ENCODE measurements at places on chromosomes 5 and 9.
A peak's percentile ranks its signal among the peaks of the same experiment; 100 is the strongest.

DNA sequence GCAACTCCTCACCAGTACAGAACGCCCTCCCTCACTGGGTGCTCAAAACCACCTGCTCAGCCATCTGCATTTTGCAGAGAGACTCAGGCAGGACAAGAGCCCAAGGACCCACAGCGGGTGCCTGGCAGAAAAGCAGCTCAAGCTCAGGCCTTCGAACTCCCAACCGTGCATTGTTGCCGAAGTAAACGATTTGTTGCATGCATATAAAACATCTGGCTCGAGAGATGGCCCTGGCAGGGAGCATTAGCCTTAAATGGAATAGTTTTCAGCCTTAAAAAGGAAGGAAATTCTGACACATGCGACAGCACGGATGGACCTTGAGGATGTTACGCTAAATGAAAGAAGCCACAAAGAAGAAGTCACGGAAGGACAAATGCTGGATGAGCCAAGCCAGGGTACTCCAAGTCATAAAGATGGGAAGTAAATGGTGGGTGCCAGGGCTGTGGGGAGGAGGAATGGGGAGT is 160.4 kb upstream of the PHYKPL start:
- DNase-seq = no peak

DNA sequence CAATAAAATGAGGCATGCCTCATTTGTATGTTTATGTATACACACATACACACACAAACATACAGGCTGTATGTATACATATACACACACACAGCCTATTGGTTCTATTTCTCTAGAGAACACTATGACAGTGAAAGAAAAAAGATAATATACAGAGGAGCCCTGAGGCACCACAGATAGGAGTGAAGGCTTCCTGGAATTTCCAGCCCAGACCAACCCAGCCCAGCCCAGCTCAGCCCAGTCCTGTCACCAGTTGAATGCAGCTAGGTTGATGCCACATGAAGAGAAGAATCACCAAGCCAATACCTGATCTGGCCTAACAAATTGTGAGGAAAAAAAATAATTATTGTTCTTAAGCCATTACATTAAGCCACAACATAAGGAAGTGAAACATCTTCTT is 126.9 kb upstream of the PDE4D start:
- DNase-seq = no peak

- no peak for DNase-seq
These were observed at the start of gene CFAP77 for GRCh38 chr9:132409828-132410528. Gene CFAP77, plus strand, starts transcription at chr9:132410211. Its CDS starts 61 bp downstream, at chr9:132410272.

DNA sequence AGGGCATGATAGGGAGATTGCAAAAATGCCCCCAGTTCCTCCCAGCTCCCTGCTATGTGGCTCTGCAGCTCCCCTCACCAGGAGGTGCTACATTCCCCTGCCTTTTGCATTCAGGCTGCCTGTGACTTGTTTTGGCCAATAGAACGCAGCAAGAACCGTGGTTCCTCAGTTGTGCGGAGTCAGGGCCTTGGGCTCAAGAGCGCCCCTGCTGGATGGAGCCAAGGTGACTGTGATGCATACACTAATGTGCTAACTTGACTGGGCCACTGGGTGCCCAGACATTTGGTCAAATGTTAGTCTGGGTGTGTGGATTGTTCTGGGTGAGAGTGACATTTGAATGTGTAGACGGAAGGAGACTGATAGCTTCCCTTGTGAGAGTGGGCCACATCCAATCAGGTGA is 123.3 kb upstream of the MVB12B start:
- no peak for DNase-seq

DNA sequence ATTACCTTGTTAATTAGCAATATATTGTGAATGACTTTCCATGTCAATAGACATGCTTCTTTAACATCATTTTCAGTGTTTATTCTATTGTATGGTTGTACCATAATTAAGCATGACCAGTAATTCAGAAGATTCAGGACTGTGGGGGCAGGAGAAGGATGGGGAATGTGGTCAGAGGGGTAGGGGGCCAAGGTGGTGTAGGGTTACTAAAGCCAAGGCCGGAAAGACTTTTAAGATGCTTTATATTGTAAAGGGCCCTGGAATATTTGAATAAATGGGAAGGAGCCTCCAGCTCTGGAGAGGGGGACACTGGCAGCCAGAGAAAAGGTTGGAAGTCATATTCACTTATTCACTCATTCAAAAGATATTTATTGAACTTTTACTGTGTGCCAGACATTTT is 115.7 kb downstream of the FGF18 start:
- DNase-seq = no peak

DNA sequence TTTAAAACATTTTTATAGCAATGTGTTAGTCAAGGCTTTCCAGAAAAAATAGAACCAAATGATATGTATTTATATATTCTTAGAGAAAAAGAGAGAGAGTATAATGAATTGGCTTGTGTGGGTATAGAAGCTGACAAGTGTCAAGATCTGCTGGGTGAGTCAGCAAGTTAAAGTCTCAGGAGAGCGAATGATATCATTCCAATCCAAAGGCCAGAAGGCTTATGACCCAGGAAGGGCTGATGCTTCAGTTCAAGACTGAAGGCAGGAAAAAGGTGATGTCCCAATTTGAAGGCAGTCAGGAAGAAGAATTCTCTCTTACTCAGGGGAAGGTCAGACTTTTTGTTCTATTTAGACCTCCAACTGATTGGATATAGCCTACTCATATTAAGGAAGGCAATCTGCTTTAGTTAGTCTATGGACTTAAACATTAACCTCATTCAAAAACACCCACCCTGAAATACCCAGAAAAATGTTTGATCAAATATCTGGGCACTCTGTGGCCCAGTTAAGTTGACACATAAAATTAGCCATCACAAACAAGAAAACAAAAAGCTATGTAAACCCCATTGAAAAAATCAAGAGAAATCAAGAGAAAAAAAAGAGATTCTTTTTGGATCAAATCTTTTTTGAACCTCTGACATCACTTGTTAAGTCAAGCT is 189.6 kb downstream of the PIK3R1 start:
- no peak for DNase-seq

DNA sequence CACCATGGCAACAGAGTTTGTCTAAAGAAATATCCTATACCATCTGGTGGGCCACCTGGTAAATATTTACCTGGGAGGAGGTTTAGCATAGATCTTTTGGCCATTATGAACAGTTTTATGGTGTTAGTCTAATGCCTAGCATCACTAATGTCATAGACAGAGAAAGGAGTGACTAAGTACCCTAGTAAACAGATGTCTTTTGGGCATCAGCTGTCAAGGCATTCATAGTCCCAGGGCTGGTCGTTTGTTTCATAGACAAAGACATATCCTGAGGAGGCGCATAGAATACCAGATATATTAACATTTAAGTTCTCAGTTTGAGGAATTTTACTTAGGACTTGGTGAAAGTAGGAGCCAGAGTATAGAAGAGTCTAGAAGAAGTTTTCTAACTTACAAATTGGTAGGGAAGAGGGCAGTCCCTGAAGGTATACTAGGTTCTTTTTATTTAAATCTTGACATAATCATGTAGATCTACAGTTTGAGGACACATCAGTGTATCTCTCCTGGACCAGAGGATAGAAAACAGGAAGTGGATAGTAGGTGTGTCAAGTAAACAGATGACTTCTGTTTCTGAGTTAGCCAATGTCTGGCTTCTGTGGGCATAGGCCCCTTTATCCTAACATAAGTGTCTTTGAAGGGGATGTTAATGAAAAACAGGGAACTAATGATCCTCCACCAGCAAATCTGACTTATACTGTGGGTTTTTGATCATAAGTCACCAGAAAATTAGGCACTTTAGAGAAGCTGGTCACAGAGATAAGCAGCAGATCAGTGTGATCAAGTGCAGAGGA is 105.0 kb upstream of the PRSS3 start:
- no peak for DNase-seq

DNA sequence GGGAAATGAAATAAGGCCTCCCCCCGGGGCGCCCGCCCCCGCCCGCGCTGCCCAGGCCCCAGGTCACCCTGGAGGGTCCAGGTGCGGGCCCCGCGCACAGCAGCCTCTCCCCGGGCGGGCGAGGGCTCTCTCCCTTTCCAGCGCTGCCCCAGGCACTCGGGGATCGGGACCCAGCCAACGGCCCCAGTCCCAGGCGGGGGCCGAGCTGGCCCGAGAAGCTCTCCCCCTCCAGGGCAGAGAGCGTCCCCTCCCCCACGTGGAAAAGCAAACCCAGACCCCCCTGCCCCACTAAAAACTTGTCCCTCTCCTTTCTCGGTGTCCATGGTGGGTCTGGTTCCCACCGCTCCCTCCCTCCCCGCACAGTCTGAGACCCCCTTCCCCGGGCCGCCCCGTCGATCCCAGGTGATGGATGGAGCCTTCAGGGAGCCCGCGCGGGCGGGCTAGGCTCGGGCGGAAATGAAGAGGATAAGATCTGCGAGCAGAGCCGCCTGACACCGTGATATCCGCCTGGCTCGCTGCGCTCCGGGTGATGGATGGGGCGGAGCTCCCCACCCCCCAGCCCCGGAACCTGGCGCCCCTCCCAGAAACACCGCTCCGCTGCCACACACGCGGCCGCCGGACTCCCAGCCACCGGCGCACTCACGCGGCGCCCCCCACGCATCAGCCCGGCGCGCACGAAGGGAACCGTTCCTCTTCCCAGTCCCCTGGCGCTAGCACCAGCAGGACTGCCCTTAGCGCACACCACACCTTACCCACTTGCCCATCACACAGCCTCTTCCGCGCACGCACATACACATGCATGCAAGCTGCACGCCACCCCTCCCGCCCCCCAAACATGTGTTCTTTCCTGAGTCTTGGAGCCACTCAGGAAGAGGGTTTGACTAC is 81.7 kb upstream of the ZBTB43 start:
- DNase-seq = no peak

DNA sequence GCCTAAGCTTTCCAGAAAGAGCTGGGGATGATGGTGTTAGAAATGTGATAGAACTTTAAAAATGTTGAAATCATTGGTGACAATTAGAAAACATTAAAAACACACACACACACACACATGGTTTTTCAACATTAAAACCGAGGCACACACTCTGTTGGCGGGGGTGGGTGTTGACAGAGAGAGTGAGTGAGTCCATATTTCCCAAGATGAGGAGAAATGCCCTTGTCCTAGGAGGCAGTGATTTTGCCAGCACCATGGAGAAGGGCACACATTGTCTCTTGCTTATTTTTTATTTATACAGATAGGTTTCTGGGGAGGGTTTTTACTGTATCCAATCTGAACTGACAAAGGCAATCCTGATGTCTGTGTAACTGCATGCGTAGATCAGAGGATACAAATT is 152.5 kb downstream of the INSYN2B start:
- DNase-seq = no peak

- no peak for DNase-seq
These were observed 146.1 kb upstream of the ZNF462 start for GRCh38 chr9:106716820-106717219.

DNA sequence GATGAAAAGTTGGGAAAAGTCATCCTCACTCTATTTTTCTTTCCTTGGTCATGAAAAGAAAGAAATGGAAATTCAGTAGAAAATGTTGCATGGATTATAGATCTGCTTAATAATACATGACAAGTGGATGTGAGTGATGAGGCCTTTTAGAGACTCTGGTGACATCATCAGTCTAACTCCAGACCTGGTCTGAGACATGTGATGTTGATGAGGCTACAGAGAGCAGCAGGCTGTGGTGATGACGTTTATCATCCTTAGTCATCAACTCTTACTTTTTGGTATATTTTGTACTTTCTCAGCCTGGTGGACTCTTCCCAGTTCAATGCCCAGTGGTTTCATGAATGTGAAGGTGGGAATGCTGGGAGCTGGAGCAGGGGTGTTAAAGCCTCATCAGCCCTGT is 116.4 kb downstream of the TTLL11 start:
- DNase-seq = peak; percentile 88

DNA sequence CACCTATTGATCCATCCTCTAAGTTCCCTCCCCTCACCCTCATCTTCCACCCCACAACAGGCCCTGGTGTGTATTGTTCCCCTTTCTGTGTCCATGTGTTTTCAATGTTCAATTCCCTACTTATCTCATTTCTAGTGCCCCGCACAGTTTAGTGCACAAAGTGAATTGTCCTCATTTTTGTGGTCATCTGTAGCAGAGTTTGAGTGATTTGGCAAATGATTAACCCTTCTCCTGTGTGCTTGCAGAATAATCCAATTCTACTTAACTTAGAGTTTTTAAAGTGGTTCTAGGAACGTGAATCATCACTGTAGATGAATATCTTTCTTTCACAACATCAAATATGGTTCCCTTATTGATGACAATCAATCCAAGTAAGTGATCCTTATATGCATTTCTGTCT is 6.3 kb upstream of the HAPLN1 start:
- no peak for DNase-seq

DNA sequence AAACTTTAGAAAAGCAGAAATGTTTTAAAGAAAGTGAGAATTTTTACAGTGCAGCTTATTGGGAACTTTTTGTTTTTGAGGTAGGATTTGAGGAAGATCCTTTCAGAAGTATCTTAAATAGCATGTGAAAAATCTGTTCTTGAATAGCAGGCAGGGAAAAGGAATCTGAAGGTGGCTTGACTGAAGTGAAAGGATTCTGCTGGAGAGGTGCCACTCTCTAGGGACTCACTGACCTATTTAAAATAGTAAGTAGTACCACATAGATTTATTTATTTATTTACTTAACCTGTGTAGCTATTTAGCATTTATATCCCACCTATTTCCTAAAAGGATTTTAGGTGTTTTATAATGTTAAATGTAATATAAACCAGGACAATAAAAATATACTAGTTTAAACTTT is 69.1 kb downstream of the NIPBL start:
- DNase-seq = no peak

GRCh38 chr9:78291240-78291925 is 5.5 kb upstream of the PSAT1 start:
- no peak for DNase-seq

DNA sequence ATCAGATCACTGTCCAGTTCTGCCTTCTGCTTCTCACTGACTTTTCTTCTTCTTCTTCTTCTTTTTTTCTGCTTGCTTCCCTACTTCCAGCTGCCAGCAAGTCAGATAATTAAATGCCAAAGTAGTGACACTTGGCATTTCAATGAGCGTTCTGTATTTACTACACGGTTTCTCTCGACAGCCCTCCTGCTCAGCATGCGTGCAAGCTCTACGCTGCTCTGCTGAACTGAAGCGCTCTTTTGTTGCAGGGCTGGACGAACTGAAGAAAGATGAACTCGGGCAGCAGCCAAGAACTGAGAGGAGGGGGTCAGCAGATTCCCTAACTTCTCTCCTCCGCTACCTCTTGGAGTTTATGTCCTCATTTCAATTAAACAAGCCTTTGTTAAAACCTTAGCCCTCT is 319.1 kb downstream of the GLIS3 start:
- no peak for DNase-seq

DNA sequence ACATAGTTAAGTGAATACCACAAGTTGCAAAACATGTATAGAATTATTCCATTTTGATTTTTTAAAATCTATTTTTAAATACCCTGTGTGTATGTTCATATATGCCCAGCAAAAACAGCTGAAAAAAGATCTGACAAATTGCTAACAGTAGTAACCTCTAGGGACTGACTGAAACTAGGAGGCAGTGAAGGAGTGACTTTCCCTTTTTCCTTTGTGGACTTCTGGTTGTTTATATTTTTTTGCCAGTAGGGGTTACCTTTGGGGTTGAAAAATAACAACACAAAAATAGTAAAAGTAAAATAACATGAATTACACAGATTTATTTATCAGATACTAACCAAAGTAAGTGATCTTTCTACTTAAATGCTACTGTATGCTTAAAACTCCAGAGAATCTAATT is 2.9 kb downstream of the MEGF9 start:
- no peak for DNase-seq
